Muscle of leg (tissue), 16 donors: ENCODE measurements at places on chromosomes 3 and 15.

- DNase-seq = no peak
Measured at GRCh38 chr15:47955021-47955420, 165.8 kb upstream of the SLC24A5 start.

GRCh38 chr15:85706779-85707518 is 87.8 kb downstream of the KLHL25 start:
- peak; percentile 74 for DNase-seq

DNA sequence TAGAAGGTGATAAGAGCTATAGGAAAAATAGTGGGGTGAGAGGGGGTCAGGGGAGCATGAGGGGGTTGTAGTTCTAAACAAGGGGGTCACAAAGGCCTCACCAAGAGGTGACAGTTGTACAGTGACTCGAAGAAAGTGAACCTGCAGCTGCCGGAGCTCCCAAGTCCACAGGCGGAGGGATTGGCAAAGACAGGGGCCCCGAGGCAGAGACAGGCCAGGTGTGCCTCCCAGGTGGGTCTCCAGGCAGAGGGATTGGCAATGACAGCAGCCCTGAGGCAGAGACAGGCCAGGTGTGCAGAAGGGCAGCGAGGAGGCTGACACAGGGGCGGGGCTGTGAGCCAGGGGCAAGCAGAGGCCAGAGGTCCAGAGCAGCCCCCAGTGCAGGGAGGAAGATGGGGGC is 63.7 kb downstream of the DNAJB8 start:
- DNase-seq = no peak

DNA sequence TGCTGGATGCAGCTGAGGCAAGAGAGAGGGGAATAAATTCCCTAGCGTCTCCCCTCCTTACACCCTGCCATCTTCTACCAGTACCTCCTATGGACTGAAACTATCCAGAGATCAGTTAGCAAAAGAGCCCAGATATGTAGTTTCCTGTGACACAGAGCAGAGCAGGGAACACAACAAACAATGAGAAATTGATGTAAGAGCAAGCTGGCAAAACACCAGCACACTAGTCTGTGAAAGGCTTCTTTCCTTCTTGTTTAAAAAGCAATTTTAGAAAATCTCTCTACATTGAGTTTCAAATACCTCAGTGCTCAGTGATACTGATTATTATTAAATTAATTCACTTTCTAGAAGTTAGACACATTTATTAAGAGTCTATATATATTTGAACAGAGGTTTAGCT is 215.6 kb upstream of the AZI2 start:
- DNase-seq = peak; percentile 16

GRCh38 chr3:132417695-132418411 is 551 bp downstream of the DNAJC13 start:
- peak; percentile 78 for DNase-seq

DNA sequence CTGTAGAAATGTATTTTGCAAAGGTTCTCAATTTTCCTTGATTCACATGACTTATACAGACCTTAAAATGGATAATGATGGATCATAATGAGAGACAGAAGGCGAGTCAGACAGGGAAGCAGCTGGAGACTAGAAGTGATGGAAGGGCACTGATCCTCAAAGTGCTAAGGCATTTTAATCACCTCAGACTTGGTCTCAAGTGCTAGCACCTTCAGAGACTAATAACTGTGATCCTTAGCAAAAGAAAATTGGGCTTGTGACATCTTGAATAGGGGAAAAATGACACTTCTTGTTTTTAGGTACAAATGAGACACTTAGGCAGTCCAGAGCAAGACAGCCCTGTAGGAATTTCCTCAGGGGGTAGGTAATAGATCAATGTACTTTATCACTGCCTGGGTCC is 1011.7 kb downstream of the SQOR start:
- no peak for DNase-seq

DNA sequence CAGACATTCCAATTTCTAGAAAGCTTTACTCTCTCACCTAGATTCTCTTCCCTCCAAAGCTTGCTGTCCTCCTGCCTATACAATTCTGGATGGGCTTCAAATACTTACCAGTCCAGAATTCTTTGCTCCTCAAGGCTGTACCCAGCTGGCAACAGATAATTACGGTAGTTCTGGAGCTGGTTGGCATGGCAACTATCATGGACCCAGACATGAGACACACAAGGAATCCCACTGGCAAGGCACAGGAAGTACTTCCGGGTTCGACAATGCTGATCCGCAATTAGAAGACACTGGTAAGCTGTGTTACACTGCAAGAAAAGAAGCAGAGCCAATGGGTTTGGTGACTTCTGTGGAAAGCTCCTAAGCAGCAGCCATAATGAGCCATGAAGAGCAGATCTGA is 37.9 kb downstream of the TUBGCP4 start:
- DNase-seq = no peak

- DNase-seq = peak; percentile 96
Measured at GRCh38 chr15:92619145-92620101, 36.2 kb downstream of the FAM174B start.

DNA sequence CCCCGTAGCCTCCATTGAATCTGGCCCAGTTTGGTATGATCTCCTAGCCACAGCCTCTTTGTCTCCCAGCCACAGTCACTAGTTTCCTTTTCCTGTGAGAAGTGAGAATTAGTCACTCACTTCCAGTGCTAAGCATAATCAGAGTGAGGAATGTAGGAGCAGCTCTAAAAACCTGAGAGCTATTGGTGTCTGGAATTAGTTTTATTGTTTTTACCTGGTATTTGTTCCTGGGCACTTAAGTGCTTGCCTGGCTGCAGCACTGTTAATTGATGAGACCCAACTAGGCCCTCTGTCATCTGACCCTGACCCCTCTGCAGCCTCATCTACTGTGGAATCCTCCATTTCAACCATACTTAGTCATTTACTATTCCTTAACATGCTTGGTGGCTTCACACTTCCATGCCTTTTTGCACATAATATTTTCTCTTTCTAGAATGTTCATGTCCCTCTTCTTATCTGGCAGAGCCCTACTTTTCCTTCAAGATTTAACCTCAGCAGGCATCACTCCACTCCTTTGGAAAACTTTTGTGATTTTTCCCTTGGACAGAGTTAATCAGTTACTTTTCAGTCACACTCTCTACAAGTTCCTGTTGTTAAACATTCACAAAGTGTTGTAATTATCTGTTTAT is 48.8 kb downstream of the PDE8A start:
- no peak for DNase-seq

GRCh38 chr15:34271493-34271892 is 46.7 kb downstream of the EMC4 start:
- DNase-seq = no peak

DNA sequence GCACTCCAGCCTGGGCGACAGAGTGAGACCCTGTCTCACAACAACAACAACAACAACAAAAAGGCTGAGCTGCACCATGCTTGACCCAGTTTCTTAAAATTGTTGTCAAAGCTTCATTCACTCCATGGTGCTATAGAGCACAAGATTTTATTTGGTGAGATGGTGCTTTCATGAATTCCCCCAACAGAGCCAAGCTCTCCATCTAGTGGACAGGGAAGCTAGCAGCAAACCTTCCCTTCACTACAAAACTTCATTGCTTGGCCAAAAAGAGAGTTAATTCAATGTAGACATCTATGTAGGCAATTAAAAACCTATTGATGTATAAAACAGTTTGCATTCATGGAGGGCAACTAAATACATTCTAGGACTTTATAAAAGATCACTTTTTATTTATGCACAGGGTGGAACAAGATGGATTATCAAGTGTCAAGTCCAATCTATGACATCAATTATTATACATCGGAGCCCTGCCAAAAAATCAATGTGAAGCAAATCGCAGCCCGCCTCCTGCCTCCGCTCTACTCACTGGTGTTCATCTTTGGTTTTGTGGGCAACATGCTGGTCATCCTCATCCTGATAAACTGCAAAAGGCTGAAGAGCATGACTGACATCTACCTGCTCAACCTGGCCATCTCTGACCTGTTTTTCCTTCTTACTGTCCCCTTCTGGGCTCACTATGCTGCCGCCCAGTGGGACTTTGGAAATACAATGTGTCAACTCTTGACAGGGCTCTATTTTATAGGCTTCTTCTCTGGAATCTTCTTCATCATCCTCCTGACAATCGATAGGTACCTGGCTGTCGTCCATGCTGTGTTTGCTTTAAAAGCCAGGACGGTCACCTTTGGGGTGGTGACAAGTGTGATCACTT is 2.0 kb downstream of the CCR5 start:
- no peak for DNase-seq

DNA sequence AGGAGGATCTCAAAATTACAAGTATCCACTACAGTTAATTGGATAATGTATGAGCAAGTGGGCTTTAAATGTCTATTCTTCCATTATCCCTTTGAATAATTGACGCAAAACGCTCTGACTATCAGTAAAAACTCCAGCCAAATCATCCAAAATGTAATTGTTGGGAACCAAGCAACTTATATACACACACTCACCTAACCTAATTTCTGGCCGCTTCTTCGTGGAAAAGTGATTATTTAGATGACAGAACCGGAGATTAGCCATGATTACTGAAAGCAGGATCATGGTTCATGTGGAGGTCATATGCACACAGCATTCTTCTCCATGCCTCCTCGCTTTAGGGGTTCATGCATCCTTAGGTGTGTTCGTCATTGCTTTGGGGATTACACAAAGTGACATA is 992.4 kb downstream of the NAALADL2 start:
- DNase-seq = no peak

DNA sequence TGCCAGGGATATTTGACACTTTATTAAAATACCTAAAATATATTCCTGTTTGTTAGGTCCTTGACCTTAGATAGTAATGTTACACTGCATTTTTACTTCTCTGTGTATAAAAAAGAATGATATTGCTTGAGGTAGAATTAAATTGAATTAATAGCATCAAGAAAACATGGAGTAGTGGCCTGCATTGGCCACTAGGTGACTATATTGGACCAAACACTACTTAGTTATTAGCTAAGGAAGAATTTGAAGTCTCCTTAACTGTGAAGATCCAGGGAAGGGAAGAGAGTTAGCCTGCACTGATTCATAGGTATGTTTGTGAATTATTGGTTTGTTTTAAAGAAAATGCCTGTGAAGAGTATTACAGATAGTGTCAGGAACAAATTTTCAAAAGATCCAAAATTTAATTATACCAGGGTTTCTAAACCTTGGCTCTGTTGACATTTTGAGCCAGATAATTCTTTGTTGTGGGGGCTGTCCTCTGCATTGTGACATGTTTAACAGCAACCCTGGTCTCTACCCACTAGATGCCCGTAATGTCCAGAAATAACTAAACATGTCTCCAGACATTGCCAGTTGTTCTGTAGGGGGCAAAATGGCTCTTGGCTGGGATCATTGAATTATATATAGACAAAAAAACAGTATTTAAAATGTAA is 103.6 kb upstream of the THSD4 start:
- peak; percentile 58 for DNase-seq

DNA sequence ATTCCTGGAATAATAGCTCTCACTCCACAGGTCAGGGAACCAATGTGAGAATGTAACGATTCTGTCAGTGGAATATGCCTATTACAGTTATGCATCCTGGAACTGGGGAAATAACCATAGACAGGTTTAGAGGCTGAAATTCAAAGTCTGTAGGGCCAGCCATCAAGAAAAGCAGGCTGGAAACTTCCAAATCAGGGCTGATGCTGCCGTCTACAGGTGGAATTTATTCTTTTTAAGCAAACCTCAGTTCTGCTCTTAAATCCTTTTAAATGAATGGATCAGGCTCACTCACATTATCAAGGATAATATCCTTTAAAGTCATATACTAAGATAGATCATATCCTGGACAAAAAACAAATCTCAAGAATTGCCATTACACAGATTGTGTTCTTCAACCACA is 699.8 kb downstream of the NR2F2 start:
- no peak for DNase-seq

- peak; percentile 12 for DNase-seq
Measured at GRCh38 chr3:165347526-165347925, 151.3 kb upstream of the SLITRK3 start.

DNA sequence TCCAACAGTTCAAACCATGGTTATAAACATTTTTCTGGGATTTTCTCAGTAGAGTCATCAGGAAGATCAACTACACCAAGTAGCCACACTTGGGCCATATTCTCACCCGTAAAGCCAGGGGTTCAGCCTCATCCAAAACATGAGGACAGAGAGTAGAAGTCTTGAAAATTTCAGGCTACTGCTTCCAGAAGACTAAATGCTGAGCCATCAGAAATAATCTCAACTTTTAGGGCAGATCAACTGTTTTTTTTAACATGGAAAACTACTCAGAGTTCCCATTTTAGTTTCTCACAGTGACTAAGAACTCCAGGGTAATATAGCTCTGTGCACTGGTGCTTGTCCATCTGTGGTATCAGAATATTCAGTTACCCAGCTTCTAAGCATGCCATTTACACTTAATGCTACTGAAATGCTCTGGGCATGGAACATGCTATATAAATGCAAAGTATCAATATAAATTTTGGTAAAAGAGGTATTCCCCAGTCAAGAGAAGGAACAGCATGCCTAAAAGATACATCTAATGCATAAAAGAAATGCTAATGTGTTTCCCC is 300.1 kb upstream of the LRRN1 start:
- no peak for DNase-seq

GRCh38 chr3:32062950-32063582 is 43.4 kb upstream of the GPD1L start:
- DNase-seq = no peak

GRCh38 chr3:188060840-188061544 is 93.0 kb upstream of the LPP start:
- DNase-seq = peak; percentile 35

GRCh38 chr3:46183330-46183729 is 24.8 kb downstream of the CCR1 start:
- DNase-seq = peak; percentile 38

GRCh38 chr3:159964166-159964973 is 24.3 kb upstream of the IL12A start:
- no peak for DNase-seq

GRCh38 chr15:80557441-80558234 is 137.5 kb upstream of the ABHD17C start:
- DNase-seq = no peak

DNA sequence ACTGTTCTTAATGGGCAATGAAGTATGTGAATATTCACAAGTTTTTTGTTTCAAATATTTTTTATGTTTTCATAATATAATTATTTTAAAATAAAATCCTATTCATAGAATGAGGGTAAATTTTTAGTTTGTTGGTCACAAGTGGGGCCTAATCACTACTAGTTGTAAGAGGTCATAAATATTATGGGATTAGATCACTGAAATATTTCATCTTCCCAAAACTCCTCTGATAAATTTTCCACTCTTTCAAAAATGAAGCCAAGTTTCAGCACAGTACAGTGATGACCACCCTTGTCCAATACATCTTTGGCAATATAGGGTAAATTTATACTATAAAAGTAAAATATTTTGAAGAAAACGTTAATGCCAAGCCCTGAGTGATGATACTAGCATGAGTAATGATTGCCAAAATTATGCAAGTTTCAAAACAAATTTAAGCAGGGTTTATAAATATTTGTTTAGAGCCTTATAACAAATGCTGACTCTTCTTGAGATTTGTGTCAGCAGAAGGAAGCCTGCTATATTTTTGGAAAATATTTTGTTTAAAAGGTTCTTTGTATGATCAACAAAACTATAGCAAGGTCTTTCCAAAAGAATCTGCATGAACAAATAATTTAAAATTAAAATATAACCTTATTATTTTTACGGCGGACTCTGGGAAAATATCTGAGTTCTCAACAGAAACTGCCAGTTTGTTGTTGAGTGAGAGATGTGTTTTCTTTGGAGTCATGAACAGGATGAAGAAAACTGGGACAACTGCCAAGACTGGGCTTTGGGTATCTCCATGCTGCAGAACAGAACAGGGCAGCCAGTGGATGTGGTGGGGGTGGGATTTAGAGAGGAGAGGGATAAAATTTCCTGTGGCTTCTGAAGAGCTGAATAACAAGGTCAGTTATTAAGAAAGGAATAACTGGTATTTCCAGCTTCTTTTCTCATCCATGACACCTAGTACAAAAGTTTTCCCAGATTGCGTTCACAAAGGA is 17.9 kb upstream of the TM4SF1 start:
- DNase-seq = peak; percentile 72

- DNase-seq = peak; percentile 96
Measured at GRCh38 chr15:33126559-33127290, 67.8 kb downstream of the FMN1 start.
